SK-N-MC (cell line): ENCODE measurements at places on chromosomes 1 and 21.

- DNase-seq: no peak
Measured at GRCh38 chr1:43977376-43978263, 1.4 kb upstream of the B4GALT2 start.

DNA sequence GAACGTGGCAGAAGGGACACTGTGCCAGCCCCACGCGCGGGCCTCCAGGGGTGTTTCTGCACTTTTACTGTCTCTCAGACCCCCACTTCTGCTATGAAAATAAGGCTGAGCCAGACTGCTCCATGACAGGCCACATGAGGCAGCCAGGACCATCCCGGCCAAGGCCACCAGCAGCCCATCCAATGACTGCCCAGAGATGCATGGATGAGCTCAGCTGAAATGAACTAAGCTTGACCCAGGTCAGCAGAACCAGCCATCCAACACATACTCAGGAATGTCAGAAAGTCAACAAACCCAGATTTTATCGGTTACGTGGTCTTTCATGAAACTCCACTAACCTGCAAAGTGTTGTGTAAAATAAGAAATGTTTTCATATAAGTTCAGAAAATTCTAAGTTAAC is 51.2 kb downstream of the CCDC185 start:
- DNase-seq: no peak

DNA sequence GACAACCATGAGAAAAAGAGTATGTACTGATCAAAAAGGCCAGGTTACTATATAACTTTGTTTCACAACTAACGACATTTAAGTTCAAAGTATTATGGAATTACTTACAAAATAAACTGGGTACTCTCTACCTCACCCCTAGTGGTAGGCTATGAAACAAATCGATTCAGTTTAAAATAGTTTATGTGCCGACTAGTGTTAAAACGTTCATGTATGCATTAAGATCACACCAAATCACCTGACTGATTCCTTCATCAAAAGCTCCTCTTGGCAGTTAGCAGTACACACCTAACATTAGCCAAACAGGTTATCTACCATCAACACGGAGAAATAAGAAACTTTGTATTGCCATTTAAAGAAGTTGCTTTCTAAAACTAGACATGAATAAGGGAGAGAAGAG is 137.1 kb downstream of the AKT3 start:
- no peak for DNase-seq

DNA sequence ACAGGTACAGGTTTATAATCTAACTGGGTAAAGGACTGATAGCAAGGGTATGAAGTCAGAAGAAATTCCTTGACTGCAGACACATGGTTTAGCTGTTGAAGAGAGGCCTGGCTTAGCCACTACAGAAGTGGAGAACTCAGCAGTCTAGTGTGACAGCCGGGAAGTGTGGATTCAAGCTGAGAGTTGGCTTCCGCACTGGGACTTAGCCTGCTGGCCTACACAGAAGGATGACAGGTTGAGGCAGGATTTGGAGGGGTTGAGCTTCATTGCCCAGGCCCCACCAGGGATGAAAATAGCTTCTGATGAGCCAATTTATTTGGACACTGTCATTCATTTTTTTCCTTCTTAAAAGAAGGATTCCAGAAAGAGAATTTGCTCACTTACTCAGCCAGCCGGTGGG is 284.4 kb downstream of the PCP4 start:
- DNase-seq: no peak

DNA sequence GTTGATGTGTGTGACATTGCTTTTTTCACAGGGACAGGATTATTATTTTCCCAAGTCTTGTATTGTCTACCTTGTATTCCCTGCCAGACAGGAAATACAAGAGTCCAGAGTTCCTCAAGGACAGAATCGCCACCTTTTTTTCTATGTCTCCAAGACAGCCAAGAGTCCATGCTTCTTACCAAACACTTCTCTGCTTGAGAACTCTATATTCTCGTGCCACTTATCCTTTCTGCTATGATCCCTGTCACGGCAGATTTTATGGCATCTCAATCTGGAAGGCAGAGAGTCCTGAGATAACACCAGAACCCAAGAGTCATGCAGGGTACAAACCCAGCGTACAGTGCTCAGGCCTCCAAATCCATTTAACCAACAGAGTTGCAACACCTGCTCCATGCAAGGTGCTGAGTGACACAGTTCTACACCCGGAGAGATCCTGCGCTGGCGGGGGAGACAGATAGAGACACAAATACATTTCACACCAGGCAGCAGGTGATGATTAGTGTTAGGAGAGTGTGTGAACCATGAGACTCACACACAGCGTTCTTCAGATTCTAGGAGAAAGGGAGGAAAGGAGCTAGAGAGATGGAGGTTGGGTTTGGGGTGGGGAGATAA is 107.6 kb downstream of the NAV1 start:
- DNase-seq: no peak

GRCh38 chr1:203069030-203069747 is 16.6 kb downstream of the MYOG start:
- DNase-seq: no peak

DNA sequence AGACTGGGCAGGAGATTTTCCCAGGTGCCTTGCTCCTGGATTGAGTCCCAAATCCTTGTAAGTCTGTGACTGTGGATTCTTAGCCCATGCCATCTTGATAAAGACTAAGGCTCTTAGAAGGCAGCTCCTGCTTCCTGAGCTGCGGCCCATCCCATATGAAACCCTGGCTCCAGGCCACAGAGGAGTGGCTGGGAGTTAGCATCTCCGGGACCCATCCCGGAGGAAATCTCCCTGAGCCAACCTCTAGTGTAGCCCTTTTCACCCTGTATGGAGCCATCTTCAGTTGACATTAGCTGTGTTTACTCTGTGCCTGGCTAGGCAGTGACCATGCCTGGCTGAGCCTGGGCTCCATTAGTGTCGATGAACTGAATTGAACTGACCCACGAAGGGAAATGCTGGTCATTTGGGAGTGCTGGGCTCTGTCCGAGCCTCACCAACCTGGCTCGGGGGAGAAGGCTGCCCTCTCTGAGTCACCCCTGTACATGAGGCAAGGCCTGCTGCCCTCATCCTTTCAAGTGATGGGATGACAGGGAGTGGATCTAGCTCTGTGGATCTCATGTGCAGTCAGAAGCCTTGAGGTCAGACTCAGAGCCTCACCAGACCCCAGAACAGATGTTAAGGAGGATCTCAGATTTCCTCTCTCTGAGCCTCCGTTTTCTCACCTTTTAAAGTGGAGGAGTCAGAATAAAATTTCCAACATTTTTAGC is 37.5 kb downstream of the LGR6 start:
- DNase-seq: no peak

DNA sequence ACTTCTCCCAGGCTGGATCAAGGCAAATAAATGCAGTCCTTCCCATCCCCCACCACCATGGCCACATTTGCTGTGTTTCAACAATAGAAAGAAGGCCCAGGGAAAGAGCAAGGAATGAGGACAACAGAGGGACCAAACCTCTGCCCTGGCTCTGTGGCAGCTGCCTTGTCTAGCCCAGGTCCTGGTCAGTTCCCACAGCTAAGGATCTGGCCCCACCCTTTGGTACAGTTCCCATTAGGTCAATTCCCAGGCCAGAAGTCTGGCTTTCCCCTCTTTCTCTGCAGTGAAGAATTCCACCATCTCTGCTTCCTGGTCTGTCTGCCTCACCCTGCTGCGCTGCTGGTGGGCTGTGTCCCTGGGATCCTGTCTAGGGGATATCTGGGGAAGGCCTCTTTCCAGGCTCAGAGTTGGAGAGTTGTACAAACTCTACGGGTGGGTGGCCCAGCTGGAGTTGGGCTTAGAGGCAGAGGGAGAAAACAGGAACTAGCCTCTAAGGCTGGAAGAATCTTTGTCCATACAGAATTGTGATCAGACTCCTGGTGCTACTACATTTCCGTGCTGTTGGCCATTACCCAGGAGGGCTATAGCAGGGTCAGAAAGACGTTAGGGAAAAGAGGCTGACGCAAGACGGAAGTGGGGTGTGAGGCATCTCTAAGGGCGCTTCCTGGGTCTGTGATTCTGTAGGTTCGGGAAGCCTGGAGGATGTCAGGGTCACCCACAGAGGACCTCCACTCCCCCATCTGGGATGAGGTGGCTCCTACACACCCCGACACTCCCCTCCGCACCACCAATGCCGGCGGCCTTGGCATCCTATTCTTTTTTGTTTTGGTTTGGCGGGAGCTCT is 953 bp upstream of the NDUFS2 start:
- no peak for DNase-seq

DNA sequence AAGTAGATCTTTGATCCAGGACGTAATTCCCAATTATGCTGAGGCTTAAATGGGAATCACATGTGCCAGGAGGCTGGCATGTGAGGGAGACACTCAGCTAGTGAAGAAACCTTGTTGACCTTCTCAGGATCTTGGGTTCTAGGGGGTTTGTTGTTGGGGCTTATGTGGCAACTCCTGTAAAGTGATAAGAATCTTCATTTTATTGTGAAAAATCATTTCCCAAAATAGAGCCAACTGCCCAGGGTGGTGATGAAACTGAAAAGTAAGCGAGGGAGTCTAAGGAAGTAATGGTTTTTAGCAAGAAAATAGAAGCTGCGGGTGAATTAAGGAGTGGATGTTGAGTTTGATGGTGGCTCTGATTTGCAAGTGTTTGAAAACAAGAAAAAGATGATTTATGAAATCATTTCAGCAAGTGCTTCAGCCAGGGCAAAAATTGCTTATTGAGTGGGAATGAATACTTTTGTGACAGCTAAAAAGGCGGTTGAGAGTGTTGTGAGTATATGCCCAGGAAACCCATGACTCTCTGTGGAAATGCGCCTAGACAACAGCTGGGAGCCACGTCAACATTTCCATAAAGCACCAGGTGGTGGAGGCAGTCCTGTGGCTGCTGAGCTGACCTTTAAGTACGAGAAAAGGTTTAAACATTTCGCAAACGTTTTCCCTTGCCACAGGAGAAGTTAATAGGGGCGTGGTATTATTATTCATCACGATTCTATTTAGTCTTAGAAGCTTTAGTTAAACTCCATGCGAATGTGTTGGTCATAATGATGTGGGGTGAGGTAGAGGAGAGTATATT is 102.7 kb downstream of the HMGB4 start:
- no peak for DNase-seq

- DNase-seq: no peak
Measured at GRCh38 chr1:231940116-231940515, 313.5 kb downstream of the DISC1 start.

GRCh38 chr1:25392841-25393240 is 27.8 kb downstream of the RHCE start:
- no peak for DNase-seq

DNA sequence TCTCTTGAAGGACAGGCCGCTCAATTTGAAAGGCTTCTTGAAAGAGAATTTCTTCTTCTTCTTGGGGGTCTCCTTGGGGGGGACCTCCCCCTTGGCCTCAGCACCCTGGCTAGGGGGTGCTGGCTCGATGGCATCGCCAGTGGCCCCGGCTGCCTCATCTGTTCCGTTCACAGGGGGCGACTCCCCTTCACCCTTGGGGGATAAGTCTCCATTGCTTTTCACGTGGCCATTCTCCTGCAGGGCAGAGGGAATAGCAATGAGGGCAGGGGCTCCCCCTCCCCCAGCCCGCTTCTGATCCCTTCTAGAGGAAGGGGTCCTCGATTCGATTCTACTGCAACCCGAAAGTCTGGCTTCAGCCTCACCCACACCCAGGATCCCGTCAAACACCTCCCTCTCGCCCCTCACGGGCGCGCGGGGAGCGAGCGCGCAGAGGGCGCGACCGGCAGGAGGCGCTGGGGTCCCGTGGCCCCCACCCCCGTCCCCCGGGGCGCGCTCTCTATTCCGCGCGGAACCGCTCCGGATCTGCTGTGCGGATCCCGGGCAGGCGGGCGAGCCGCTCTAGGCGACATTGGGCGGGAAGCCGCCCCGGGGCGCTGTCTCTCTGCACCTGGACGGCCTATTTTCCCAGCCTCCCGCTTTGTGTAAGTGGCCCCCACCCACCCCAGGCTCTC is 1.0 kb downstream of the MARCKSL1 start:
- no peak for DNase-seq

GRCh38 chr1:88035578-88035977 is 648.5 kb upstream of the PKN2 start:
- DNase-seq: no peak

DNA sequence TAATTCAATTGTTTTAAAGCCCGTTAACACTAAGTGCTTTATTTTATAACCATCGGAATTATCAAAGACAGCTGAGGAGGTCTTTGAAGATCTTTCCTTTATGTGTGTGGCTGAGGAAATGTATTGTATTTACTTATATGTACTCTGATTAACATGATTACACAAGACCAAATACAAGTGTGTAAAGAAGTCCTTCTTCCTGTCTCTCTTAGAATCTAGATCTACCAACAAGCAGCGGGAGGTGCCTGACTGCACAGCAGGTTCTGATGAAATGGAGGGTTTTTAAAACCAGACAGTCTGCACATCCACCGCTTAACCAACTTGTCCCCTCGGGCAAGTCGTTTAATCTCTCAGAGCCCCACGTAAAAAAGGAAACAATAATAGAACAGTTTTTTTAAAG is 240.5 kb upstream of the MAP1LC3C start:
- DNase-seq: peak; percentile 85

- DNase-seq: no peak
Measured at GRCh38 chr1:59408608-59409240, 111.8 kb downstream of the FGGY start.

DNA sequence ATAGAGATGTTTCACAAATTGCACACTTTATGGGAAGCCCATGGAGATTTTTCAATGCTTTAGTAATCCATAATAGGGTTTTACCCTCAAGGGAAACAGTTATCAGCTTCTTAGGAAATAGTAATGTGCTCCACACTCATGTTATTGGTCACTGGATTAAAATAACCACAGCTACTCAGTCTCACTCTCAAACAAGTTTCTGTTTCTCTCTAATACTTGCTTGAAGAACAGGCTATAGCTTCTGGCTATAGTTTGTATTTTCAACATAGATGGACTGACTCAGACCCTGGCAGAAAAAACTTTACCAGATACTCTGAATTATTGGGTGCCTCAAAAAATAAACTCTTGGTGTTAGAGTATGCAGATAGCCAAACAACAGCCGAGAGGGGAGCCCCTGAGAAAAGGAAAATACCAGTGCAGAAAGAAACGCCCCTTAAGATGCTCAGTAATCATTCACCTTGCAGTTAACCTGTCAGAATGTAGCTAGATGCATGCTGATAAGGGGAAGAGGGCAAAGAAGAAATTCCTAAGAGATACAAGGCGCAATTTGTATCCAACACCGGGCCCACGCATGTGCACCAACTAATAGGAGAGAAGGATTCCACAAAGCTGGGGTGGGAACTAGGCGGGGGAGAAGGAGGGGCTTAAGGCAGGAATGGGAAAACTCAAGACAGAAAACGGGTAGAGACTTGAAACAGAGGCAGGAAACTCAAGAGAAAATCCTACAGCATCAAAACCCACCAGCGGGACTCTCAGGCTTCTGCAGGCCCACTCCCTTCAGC is 30.4 kb upstream of the PDE4B start:
- no peak for DNase-seq

- peak; percentile 45 for DNase-seq
Measured at GRCh38 chr21:27477296-27477695, 510.4 kb upstream of the ADAMTS5 start.

- no peak for DNase-seq
Measured at GRCh38 chr1:180925471-180926051, 12.9 kb downstream of the KIAA1614 start.

DNA sequence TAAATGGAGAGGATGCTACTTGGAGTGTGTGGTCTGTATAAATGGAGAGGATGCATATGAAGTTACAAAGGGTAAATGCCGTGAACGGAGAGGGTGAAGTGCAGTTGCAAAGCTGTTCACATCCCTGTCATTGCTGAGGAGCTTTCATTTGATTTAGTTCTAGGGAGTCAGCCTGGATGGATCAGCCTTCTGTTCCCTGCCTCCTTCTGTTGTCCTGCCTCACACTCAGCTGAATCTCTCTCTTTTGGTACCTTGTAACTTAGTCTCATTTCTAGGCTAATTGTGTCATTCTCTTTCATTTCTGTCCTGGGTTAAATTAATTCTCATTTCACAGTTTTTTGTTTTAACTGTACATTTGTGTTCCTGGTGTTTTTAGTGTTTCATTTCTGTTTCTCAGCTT is 133.2 kb upstream of the COL6A1 start:
- no peak for DNase-seq
